Central memory CD4-positive, alpha-beta T cell (primary cell): ENCODE measurements at places on chromosomes 7 and 10.

DNA sequence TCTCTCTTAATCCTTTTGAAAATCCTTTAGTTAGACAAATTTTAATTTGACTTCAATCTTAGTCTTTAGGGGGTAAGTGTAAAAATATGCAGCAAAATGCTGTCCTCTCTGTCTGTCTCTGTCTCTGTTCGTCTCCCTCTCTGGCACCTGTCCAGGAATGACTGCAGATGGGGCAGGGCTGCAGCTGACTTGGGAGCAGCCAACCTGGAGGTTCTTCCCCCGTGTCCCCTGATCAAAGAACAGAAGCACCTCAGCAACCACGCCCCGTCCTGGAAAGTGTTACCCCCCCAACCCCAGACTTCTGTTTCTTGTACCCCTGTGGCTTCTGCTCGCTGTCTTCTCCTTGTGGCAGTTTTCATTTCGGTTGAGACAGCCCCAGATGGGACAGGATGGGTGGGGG lies 141.6 kb upstream of the NPS start:
- DNase-seq, result no peak

- no peak for DNase-seq
Observed at GRCh38 chr7:25887266-25887665, 264.7 kb upstream of the NFE2L3 start.

- peak; percentile 44 for DNase-seq
Observed at GRCh38 chr10:109978481-109978880, 29.3 kb upstream of the ADD3 start.

DNA sequence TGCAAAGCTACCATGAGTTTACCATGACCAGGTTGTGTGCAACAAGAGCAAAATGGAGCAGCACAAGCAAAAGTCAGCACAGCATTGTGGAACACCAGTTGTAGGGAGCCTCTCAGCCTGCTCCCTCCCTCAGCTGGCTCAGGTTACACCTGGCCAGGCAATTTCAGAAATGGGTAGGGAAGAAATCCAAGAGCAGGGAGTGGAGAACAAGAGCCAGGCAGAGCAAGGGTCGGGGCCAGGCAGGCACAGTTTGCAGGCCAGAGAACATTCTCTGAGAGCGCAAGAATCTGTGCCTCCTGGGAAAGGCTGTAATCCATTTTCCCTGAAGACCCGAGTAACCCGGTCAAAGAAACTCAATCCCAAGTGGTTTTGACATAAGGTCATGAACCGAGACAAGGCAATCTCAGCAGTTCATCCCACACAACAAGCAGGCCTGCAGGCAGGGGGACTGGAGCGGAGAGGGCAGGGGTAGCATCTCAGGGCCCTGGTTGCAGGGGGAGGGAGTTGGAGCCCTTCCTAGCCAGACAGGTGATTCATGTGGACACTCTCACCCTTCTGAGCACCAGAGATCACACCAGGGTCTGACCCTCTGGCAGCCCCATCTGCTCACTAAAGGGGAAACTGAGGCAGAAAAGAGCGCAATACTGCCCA lies 258.4 kb downstream of the PLXNA4 start:
- DNase-seq, result no peak

- DNase-seq, result no peak
Observed at GRCh38 chr10:6102128-6102527, 13.3 kb downstream of the RBM17 start.

DNA sequence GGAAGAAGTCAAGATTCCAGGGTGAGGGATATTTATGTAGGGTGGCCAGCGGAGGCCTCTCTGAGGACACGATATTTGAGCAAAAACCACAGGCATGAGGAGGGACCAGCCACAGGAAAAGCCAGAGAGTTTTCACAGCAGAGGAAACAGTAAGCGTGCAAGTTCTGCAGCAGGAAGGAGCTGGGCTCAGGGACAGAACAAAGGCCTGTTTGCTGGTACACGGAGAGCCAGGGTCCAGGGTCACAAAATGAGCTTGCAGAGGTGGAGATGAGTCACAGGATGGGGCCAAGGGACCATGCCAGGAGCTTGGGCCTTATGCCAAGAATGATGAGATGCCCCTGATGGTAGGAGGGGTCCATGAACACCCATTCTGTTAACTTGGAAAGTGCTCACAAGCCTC lies 283.5 kb downstream of the PLXNA4 start:
- no peak for DNase-seq

GRCh38 chr10:43134126-43134905 lies 3.9 kb upstream of the CSGALNACT2 start:
- no peak for DNase-seq

DNA sequence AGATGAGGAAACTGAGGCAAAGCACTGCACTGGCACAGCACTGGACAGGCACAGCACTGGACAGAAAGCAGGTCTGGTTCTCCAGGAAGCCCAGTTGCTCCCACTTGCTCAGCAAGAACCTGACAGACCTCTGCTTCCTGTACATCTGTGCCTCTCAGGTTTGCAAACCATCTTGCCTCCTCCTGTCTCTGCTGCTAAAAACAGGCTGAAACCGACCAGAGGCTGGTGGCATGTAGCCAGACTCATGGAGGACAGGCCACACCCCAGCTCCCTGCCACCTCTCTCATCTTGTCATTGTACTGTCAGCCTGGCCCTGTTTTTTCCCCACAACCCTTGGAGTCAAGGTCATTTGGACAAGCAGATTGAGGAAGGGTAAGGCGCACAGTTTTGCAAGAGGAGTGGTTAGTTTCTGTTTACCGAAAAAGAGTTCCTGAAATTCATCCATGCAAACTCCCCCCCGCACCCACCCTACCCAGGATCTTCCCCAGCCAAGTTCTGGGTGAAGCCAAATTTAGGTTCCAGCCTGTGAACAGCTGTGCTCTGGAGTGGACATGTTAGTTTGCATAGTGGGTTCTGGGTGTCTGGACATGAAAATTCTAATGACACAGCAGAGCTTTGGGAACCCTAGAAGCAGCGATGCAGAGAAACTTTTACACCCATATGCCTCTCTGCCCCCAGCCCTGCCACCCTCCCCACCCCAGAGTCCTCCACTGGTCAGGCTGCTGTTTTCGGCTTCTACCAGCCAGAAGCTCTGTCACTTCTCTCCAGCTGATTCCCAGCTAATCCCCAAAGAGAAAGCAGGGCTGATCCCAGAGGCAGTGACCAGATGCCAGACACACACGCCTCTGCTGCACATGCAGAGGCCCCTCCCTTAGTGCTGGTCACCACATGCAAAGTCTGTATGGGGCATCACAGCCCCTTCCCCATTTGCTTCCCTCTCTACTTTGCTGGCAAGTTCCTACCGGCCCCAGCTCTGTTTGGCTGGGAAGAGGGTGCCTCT lies 8.5 kb upstream of the C10orf105 start:
- peak; percentile 83 for DNase-seq

DNA sequence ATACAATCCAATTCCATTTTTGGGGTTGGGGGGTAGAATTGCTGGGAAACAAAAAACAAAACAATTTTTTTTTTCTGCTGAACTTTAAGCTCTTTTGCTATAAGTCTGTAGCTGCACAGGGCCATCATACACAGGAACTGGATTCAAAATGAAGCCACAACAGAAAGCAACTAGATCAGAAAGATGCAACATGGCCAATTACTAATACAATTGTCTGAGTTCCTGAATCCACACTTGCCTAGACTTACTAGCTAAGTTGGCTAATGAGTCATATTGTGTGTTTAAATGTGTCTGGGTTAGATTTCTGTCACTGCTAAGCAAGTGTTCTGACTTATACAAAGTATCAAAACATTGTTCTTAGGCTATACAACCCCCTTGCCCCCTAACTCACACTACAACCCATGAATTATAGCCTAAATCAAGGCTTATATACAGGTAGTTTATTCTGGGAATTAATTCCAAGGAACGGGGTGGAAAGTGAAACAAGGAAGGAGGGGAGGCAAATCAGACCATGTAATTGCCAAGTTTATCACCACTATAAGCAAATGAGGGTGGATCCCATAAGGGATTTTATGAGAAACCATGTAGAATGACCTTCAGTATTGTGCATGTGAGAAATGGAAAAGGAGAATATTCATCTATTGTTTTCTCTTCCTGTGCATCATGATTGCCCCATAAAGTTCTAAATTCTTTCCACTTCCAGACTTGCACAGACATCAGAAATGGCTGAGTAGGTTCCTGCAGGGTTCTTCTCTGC lies 337.9 kb upstream of the SORCS1 start:
- no peak for DNase-seq

DNA sequence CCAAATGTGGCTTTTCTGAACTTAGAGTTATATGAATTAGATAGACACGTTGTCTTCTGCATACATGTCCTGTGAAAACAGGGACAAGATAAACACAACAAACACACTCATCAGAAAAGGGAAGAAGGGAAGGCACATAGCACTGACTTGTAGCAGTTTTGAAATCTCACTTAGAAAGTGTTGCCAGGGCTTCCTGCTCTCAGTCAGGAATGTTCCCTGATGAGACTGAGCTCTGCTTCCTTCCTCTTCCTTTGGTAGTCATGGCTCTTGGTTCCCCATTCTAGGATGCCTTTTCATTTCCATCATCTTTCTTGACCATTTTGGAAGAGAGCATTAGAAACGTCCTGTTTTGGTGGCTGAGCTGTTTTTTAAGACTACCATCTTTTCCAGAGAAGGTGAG lies 233.8 kb upstream of the LYZL1 start:
- DNase-seq, result no peak

DNA sequence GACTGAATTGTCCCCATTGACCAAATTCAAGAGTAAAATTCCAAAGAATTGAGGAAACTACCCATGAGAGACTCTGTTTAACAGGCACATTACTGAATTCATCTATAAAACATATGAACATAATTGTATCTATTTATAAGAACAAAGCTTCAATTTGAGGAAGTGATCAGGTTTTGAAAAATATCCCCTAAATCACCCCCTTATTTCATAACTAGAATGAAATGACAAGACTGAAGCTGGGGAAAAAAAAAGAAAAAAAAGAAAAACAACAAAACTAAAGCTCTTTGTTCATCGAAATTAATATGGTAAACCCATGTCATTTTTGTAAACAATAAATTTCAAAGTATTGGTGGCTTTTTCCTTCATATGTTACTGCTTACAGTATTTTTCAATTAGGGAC lies 184.9 kb upstream of the SEMA3A start:
- no peak for DNase-seq
